ENCODE measurements at places on chromosomes 7 and 10.

DNA sequence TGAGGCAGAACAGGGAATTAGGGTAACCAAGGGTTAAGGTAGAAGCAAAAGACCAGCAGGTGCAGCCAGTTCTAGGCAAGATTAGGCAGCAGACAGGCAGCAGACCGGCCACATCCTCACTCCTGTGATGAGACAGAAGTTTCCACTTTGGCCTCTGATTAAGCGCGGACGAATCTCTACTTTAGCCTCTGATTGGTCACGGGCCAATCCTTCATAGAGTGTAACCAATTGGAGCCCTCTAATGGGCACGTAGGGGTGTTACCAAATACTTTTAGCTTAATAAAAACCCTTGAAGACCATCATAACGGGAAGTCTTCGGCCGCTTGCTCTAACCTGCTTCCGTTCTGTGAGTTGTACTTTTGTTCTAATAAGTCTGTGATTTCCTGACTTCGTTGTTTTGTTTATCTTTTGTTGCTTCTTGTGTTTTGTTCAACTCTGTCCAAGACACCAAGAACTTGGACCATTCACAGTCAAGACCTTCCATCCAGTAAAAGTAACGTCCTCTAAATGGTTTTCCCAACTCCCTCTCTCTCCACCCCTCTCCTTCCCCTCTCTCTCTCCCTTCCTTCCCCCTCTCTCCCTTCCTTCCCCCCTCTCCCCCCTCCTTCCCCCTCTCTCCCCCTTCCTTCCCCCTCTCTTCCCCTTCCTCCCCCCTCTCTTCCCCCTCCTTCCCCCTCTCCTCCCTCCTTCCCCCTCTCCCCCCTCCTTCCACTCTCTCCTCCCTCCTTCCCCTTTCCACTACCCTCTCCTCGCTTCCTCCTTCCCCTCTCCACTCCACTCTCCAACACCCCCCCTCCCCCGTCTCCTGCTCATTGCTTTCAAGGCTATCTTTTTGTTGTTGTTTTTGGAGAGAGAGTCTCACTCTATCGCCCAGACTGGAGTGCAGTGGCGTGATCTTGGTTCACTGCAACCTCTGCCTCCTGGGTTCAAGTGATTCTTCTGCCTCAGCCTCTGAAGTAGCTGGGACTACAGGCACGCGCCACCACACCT lies 13.2 kb upstream of the MALSU1 start:
- no peak for DNase-seq

DNA sequence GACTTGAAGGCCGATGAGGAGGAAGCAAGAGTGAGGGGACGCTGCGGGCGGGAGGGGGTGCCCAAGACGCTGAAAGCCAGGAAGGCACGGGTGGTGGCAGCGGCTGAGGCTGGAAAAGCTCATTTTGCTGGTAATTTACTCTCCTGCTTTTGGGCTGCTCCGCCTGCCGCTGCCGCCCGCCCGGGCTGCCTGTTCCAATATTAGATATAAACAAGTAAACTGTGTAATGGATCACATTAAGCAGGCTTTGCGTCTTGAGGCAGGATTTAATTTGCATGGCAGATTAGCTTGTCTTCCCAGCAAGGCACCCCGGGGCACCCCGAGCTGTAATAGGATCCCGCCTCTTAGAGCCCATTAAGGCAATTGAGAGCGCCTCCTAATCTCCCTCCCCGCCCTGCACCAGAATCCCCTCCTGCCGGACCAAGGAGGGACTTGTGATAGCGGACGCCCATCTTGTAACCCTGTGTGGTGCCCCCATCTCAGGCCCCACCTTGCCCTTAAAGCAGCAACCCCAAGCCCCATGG lies 46.1 kb upstream of the SLF2 start:
- DNase-seq, result no peak

DNA sequence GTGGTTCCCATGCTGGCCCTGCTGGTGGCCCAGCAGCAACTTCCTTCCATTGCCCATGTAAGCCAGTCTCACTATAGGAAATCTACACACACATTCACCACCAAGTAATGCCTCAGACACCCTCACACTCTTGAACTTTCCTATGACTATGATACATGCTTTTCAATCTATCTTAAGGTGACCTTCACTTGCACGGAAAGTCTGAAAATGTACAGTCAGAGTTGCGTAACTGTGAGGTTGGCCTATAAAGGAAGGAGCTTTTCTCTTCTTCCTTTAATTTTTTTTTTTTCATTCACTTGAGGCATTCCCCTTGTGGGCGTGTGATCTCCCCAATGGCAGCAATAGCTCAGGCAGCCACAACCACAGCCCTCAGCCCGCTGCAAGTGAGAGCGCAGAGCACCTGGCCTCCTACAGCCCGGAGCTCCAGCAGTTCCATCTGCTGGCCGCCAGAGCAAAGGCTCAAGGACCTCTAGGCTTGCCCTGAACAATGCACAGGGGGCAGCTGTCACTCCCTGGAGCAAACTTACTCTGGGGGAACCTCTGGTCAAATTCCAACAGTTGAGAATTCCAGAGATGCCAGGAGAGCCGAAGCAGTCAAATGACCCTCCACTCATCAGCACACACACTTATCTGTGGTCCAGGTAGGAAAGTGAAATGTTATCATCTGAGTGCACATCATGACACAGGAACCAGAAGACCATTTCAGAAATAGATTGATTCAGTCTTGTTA lies 123.1 kb upstream of the ADO start:
- no peak for DNase-seq

- DNase-seq, result no peak
Measured at GRCh38 chr10:35306852-35307251, 29.5 kb upstream of the CCNY start.

GRCh38 chr7:50448823-50449222 lies 1.3 kb downstream of the FIGNL1 start:
- no peak for DNase-seq

GRCh38 chr7:94313926-94314325 lies 80.8 kb upstream of the COL1A2 start:
- DNase-seq, result no peak

DNA sequence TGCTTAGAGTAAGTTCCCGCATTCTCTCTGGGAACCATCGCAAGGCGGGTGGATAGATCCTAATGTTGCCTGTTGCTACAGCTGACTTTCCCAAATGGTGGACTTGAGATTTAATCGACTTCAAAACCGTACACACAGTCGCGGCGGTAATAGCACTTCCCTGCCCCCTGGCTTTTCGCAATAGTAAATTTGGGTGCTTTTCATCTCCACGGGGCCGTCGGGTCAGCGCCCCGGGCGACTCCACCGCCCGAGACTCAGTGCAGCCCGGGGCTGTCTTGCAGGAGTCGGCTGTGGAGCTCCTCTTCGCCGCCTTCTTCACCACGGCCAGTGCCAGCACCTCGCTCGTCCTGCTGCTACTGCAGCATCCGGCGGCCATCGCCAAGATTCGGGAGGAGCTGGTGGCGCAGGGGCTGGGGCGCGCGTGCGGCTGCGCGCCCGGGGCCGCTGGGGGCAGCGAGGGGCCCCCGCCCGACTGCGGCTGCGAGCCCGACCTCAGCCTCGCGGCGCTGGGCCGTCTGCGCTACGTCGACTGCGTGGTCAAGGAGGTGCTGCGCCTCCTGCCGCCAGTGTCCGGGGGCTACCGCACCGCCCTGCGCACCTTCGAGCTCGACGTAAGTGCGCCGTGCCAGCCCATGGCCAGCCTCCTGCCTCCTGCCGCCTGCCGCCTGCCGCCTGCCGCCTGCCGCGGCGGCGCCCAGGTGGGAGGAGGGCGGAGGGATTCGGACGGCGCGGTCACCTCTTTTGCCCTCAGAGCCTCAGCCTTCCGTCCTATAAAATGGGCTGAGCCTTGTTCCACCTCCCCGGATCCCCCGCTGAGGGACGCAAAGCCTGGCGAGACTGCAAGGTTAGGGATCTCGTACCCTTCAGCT lies 5.3 kb downstream of the CYP26C1 start:
- DNase-seq, result no peak

- DNase-seq, result peak; percentile 36
Measured at GRCh38 chr7:107948645-107949442, 54.1 kb downstream of the LAMB1 start.

- DNase-seq, result no peak
Measured at GRCh38 chr7:41886262-41886900, 183.5 kb upstream of the INHBA start.

DNA sequence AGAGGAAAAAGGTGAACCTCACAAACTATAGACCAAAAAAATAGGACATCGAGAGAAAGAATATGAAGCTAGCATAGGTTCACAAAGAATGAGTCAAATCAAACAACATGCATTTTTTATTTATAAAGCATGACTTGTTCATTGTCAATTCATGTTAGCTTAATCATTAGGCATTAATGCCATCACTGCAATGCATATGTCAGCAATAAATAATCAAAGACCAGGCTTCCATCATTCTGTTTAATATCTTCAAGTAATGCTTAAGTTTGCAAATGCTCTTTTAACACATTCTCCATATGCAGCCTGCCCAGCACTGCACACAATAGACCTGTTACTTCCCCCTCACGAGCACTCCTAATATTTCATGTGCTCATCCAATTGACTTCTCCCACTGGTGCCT lies 8.9 kb upstream of the MAGI2 start:
- no peak for DNase-seq

DNA sequence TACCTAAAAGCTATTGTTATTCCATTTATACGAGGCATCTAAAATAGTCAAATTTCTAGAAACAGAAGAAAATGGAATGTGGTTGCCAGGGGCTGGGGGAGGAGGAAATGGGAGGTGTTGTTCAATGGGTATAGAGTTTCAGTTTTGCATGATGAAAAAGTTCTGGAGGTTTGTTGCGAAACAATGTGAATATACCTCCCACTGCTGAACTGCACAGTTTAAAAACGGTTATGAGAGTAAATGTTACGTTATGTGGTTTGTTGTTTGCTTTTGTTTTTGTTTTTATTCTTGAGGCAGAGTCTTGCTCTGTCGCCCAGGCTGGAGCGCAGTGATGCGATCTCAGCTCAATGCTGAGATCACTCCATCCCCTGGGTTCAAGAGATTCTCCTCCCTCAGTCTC lies 64.9 kb upstream of the NRBF2 start:
- no peak for DNase-seq

- DNase-seq, result no peak
Measured at GRCh38 chr7:65927489-65928448, 54.2 kb downstream of the GUSB start.

- no peak for DNase-seq
Measured at GRCh38 chr10:125911145-125911544, 14.8 kb downstream of the FANK1 start.

DNA sequence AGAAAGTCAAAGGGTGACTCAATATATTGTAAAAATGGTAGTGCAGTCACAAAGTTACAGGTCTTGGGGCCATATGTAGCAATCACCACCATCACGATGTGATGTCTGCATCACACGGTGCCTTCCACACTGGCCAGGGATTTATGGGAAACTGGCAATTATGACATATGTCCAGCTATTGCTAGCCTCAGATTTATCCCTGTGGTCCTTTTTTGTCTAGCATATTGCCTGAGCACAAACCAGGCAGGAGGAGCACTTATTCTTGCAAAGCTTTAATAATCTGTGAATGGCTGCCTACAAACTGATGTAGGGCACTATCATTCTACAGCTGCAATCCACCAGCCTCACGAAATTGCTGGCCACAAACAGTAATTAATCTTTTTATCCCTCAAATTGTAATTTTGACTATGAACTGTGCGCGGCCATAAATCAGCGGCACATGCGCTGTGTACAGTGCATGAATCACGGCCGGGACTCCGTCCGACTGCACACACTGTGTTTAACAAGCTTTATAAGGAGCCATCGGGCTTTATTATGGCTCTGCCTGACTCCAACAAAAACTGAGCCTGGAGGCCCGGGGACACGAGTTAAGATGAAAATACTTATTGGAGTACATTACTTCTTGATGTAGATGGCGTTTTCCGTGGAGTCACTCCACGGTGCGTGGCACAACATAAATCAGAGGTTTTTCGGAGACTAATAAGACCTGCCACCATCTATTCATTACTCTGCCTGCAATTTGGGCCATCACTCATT lies 115.2 kb downstream of the EBF3 start:
- no peak for DNase-seq

GRCh38 chr7:143504215-143504936 lies 26.7 kb downstream of the TAS2R41 start:
- no peak for DNase-seq

DNA sequence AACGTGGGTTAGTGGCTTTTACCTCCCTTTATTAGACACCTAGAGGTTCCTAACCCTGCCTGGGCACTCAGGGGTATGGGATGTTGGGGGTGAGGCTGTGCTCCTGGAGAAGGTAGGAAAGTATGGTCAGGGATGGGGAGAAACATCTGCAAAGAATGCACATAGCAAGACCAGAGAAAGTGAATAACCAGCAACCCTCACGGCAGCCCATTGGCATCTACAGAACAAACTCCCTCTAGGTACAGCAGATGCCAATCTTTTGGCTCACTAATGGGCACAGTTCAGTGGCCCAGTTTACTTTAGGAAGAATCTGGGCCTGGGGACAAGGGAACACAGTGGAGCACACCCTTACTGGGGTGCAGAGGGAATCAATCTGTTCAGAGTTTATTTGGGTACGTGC lies 143.9 kb downstream of the JAZF1 start:
- no peak for DNase-seq

- DNase-seq, result no peak
Measured at GRCh38 chr7:143487566-143487965, 9.9 kb downstream of the TAS2R41 start.

GRCh38 chr10:69663369-69663947 lies 33.4 kb downstream of the FAM241B start:
- no peak for DNase-seq

DNA sequence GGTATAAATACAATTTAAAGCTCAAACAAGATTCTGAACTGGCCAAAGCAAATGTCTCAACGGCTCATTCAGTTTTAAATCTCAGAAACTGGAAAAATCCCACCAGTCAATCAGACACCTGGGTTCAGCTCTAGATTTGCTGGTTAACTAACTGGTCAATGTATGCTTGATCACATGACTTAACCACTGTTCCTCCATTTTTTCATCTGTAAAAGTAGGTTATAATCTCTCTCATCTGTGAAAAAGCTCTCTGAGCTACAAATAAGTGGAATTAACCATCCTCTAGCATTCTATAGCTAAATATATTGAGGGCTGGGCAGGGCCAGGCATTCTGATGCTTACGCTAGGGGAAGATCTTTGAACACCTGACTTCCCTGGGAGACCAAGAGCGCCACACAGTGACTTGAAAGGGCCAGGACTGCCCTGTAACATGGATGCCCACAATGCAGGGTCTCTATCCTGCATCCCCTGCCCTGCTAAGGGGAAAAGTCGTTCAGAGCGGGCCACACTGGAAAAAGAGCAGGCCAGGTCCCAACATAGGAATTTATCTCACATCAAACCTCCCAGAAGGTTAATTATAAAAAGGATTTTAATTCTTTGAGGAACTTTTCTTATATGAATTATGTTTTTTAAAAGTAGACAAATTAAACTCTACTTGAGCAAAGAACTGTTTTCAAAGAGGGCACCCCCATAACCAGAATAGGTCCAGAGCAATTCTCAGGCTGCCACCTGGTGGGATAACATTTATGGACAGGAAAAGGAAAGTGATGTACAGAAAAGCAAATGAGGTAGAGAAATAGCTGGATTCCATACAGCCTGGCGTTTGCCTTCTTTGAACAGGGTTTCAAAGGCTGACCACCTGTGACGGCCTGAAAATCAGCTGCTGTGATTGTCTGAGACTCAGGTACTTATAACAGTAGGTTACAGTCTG lies 1.8 kb downstream of the RP9 start:
- peak; percentile 80 for DNase-seq

- DNase-seq, result no peak
Measured at GRCh38 chr7:93231259-93231658, 907 bp upstream of the VPS50 start.

- DNase-seq, result no peak
Measured at GRCh38 chr7:112963634-112964033, 123.0 kb downstream of the GPR85 start.

- no peak for DNase-seq
Measured at GRCh38 chr10:45371560-45371959, 2.5 kb upstream of the ALOX5 start.

All from RKO (cell line).